ENCODE measurements at places on chromosomes 1 and 21.

- DNase-seq: no peak
These were observed 13.7 kb upstream of the TENT5C start for GRCh38 chr1:117592155-117592554.

- DNase-seq: no peak
These were observed 585.7 kb upstream of the CAMK1G start for GRCh38 chr1:208997726-208998312.

DNA sequence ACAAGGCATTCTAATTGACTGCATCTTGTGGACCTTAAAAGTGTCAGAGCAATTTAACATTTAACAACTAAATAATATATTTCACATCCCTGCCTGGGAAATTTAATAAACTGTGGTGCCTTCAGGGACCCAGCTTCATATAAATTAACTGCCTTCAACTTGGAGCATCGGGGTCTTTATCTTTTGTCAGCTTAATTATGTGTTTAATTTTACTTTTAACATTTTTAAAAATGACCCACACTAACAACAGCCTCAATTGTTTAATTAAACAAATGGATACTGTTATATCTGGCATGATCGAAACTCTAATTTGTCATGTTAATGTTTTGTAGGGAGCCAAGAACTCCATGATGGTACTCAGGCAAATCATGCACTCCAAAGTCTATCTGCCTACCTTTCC, 389.3 kb upstream of the BEND5 start:
- DNase-seq: no peak

DNA sequence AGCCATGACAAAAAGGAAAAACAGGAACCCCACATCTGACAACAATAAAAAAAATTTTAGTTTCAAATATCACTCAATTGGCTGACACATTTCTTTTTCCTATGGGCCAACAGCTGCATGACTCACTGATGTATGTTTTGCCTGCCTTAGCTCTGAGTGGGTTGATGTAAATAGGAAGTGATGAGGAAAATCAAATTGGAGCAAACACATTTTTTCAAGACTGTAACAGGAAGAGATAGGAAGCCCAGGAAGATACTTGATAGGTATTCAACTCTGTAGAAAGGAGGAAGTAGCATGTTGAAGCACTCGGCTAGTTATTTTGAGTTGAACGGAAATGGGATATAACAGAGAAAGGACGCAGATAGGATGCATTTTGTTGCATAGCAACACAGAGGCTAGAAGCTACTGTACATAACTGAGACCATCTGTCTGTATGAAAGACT, 168.0 kb upstream of the NR5A2 start:
- DNase-seq: no peak

GRCh38 chr1:33008051-33008914, 28.4 kb downstream of the AK2 start:
- DNase-seq: no peak

DNA sequence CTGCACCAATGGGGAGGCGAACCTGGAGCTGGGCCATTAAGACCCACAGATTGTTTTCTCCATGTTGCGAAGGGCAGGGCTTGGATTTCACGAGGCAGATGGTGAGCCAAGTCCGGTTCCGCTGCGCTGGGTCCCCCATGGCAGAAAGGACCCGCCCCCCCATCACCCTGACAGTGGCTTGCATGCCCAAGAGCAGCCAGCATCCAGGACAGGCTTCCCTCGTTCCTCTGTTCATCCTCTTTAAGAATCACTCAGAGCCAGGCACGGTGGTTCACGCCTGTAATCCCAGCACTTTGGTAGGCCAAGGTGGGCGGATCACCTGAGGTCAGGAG, 15.8 kb upstream of the NPHP4 start:
- DNase-seq: no peak

Data from posterior cingulate gyrus (tissue), 11 donors.